Nephron progenitor cell (in vitro differentiated cells): ENCODE measurements at places on chromosomes 2 and 18.

DNA sequence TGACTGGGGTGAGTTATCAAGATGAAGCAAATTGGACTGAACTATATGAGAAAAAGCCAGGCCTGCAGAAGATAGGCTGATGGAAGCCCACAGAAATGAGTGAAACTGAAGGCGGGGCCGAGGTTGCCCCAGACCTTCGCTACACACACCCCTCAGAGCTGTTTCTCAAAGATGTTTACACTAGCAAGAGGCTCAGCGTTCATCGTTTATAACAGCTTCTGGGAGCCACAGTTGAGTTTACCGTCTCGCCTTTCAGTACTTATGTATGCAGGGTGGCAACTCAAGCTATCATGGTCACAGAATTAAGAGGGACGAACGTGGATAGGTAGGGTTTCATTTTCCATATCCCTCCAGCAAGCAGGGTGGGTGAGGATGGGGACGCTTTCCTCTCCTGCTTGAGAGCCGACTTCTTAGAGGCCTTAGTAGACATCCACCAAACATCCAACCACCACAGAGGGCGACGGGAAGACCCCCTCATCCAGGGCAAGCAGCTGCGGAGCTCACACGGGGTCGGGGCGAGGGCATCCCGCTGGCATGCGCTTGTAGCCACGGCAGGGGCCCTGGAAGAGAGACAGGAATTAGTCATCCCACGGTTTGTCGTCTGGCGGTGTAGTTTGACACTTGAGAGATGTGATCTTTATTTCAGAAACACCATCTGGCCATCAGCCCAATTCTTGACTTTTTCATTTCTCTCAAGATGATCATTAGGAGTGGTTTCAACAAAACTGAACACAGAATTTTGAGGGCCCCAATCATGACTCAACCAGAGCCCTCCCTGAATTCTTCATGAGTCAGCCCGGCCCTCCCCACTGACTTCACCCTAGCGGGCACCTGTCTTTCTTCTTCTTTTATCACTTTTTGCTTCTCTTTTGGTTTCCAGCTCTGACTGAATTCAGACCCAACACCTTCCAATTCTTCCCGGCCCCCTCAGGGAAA, 109.1 kb upstream of the CTDP1 start:
- DNase-seq, result no peak

GRCh38 chr2:132774189-132774588, 104.2 kb upstream of the LYPD1 start:
- no peak for DNase-seq

DNA sequence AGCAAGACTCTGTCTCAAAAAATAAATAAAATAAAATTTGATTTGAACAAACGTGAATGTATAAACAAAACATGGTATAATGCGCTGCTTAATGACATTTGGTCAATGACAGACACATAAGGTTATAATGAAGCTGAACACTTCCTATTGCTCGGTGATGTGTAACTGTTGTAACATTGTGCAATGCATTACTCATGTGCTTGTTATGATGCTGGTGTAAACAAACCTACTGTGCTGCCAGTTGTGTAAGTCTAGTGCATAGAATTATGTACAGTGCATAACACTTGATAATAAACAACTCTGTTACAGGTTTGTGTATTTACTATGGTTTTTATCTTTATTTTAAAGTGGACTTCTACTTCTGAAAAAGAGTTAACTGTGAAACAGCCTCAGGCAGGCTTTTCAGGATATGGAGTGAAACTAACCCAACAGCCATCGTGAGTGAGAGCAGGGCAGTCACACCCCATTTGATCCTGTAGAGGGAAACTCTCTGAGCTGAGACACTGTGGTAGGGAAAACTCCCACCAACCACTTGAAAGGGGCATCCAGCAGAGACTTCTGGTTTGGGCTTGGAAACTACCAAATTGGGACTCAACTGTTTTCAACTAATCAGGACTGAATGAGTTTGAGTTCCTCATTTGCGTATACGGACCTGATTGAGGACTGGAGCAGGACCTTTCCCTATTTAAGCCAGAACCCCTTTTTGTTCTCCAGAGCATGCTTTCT, 8.7 kb upstream of the RPRD1A start:
- DNase-seq, result no peak

DNA sequence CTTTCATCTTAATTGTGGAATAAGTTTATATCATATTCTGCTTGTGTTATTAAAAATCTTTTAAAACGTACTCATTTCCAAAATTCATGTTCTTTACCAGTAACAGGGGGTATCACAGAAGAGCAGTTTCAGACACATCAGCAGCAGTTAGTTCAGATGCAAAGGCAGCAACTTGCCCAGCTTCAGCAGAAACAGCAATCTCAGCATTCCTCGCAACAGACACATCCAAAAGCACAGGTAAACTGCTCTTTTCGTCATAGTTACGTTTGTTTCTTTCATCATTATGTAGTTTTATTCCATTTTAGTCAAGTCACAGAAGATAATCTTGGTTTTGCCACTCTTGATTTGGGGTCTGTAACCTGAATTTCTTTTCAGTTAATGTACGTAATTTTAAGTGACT, 93.5 kb upstream of the KIF5C start:
- no peak for DNase-seq

DNA sequence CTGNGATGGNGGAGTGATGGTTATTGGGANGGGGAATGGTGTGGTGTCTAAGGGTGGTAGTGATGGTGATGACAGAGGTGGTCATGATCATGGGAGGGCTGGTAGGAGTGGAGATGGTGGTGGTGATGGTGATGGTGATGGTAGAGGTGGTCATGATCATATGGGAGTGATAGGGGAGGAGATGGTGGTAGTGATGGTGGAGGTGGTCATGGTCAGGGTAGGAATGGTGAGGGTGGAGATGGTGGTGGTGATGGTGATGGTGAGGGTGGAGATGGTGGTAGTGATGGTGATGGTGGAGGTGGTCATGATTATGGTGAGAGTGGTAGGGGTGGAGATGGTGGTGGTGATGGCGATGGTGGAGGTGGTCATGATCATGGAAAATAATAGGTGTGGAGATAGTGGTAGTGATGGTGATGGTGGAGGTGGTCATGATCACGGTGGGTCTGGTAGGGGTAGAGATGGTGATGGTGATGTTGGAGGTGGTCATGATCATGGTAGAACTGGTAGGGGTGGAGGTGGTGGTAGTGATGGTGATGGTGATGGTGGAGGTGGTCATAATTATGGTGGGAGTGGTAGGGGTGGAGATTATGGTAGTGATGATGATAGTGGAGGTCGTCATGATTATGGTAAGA, 83.7 kb downstream of the INPP5D start:
- DNase-seq, result no peak

- no peak for DNase-seq
These were observed 48.6 kb upstream of the TEX51 start for GRCh38 chr2:126849991-126850535.

GRCh38 chr2:60980071-60980815, 37.3 kb upstream of the PEX13 start:
- DNase-seq, result no peak

DNA sequence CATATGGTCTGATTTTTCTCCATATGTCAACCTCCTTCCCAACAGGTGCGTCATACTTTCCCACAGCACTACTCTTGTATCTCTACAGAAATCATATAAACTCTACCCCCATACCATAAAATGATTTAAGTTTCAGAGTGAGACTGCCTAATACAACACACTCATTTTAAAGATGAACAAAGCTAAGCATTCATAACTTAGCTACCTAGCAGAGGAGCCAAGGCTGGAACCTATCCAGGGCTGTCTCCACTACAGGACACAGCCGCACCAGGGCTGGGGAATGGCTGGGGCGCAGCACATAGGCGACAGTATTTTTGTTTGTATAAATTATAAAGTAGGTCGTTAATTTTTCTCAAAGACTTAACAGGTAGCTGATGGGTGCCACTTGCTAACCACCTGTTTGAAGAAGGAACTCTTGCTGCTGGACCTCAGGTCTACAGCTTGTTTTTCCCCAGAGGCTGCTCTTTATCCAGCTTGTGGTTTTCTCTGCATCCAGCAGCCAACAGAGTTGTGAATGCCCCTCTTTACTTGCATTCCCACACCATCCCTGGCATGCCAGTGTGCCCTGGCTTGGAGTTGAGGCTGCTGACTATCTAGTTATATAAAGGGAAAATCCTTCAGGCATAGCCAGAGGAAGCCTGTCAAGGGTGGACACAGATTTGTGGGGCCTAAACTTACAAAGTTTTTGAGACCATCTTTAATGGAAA, 62.0 kb downstream of the HNRNPLL start:
- no peak for DNase-seq
